ENCODE measurements at places on chromosomes 3 and 15.

- no peak for DNase-seq
Measured at GRCh38 chr3:106092792-106093191, 224.0 kb upstream of the CBLB start.

DNA sequence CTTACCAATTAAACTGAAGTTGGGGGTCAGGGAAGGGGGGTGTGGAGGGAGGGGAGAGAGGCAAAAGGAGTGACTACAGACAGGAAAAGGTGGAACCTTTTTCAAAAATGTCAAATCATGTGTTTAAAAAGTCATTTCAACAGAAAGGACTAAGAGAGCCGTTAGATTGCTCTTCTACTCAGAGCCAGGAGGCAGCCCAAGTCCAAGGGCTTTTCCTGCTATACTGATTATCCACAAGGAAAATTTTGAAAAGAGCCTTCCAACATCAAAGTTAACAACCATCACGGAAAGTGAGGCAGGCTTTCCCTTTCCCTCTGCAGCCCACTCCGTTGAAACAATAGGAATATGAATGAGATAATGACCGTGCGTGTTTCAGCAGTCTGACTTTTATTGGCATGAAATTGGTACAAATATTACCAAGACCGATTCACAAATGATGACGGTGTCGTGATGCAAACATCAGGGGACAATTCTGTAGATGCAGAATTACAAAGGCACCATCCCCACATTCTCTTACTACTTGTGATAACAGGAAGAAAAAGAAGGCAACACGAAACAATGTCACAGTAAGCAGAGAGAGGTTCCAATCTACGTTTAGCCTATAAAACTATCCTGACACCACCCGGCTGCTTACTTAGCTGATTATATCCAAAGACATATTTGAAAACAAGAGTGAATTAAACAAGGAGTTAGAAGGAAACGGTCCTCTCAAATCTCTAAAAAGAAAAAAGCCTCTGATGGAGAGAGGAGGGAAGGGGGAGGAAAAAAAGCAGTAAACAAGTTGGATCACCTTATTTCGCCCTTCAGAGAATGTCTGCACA, 453.7 kb downstream of the FOXP1 start:
- DNase-seq, result no peak

GRCh38 chr3:72176537-72177041, 391.6 kb upstream of the PROK2 start:
- DNase-seq, result no peak

DNA sequence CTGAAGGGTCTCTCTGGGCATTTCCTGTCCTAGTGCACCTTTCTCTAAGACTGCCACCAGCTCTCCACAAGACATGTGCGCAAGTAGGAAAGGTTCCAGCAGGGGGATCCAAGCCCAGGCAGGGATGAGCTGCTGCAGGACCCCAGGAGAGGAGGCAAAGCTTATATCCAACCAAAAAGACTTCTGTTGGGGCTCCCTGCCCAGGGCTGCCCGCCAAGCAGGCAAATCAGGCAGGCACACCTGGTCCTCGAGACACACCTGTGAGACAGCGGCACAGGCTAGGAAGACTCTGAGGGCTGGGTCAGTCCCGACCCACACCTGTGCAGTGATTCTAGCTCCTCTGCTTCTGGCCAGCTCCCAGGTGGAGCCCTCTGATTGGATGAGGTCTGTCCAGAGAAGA, 80.6 kb downstream of the MYLK start:
- DNase-seq, result no peak

DNA sequence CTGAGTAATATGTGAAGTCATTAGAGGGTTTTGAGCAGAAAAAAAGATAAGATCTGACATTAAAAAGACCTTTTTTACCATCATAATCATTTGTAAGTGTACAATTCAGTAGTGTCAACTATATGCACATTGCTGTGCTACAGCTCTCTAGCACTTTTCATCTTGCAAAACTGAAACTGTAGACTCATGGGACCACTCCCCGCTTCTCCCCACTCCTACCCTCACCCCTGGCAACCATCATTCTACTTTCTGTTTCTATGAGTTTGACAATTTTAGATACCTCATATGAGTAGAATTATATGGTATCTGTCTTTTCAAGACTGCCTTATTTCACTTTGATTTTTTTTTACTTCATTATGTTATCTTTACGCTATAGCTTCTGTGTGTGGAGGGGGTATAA, 112.8 kb downstream of the NSUN3 start:
- DNase-seq, result no peak

DNA sequence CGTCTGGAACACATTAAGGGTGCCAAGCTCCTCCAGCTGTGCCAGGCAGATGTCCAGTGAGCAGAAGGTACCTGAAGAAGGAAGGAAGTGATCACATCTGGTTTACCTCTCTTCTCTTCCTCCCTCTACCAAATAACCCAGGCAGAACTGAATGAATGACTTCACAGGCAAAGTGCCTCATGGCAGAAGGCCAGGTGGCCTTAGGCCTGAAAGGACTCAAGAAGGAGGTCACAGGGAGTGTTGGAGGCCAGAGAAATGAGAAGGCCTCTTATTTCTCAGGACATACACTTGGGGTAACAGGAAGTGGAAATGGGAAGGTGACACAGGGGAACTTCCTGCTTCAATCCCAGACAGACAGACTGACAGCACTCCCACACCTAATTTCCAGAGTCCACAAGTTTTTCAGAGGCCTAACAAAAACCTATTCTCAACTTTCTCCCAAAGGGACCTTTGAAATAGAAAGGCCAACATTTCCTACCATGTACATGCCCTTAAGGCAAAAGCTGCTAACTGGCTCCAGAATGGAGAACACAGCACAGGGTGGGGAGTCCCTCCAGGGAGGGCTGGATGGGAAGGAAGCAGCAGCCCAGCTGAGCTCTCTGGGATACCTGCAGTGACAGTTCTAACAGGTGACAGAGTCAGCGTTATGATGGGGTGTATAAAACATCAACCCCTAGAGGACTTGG, 17.6 kb upstream of the SIN3A start:
- no peak for DNase-seq

GRCh38 chr15:42107473-42107872, 13.1 kb upstream of the PLA2G4D start:
- no peak for DNase-seq

DNA sequence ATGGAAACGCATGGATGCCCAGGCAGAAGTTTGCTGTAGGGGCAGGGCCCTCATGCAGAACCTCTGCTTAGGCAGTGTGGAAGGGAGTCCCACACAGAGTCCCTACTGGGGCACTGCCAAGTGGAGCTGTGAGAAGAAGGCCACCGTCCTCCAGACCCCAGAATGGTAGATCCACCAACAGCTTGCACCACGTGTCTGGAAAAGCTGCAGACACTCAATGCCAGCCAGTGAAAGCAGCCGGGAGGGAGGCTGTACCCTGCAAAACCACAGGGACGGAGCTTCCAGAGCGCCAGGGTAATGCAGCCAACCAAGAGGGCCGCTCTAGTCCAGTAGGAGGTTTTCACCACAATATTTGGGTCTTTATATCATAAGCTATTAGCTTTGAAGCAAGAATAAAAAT, 97.1 kb upstream of the IQSEC1 start:
- no peak for DNase-seq

- no peak for DNase-seq
Measured at GRCh38 chr15:92833106-92833433, 67.1 kb upstream of the CHD2 start.

Measured in kidney (tissue), 22 donors.